ENCODE measurements at places on chromosomes 7 and 10. TPM values are rescaled to one million over a fixed set of nuclear protein-coding genes. Genes with fewer than 3 reads are reported as not detected.
A peak's percentile ranks its signal among the peaks of the same experiment; 100 is the strongest.

CUL2 gene
- 10.2 TPM for polyA plus RNA-seq

ACTR3C gene
- 1.5 TPM for polyA plus RNA-seq

DRGX gene
- polyA plus RNA-seq: not detected

PHF14 gene
- 17.9 TPM for polyA plus RNA-seq

NEURL1 gene
- polyA plus RNA-seq: 0.52 TPM

EEPD1 gene
- polyA plus RNA-seq: 3.1 TPM

STMP1 gene
- polyA plus RNA-seq: 22.7 TPM

DNA sequence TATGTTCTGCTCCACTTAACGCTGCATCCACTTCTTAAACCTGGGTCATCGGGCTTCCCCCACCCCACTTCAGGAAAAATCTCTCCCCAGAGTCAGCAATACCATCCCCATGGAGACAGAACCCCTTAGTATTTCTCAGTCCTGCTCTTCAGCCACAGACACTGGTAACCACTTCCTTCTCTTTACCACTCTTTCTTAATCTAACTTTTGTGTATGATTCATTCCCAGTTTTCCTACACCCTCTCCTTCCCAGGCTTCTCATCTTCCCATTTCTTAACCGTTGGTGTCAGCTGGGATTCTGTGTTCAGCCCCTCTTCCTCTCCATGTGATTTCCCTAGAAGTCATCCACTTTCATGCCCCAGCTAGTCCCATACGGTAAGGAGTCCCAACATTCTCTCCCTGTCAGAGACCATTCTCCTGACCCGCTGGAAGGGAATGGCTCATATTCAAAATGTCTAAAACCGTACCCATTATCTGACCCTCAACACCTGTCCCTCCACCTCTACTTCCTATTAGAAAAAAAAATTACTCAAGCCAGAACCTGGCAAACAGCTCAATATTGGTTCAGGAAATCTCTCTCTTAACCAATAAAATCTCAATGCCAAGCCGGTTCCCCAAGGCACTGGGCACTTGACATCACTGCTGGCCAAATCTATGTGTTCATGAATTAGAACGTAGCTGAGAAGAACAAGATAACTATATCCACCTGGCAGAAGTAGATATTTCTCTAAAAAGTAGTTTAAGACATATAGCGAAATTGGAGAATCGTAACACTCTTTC lies 89.4 kb downstream of the DGKI start:
- DNase-seq: no peak

- no peak for DNase-seq
These were observed 170.0 kb downstream of the PTPN20 start for GRCh38 chr10:47081264-47081663.

DNA sequence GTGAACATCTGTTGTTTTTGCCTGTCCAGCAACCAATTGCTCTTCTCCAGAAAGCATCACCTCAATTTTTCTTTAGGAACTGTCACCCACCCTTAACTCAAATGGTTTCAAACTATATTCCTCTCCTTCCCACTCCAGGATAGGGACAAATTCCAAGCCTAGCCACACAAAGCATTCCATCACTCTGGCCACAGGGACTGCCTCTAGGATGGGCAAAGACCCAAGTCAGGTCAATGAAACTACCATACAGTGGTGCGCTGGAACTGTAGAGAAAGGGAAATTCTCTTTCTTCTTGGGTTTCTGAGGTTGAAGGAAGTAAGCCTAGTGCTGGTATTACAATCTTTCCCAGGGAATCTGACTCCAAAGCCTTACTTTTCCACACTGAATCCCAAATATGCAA lies 3.6 kb downstream of the MICU1 start:
- DNase-seq: no peak

- DNase-seq: no peak
These were observed 13.3 kb upstream of the EPC1 start for GRCh38 chr10:32360241-32360640.

DNA sequence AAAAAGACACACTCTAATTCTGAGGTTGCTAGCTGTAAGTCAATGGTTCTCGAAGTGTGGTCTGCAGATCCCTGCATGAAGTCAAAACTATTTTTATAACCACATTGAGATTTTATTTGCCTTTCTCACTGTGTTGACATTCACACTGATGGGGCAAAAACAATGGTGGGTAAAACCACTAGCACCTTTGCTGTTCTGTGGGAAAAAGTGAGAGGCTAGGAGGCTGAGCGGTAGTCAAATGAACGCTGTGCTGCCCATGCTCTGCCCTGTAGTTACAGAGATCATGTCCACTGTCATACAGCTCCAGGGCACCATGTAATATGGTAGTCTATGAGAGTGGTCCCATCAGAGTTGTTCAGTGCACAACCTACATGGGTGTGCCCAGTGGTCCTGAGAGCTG lies 21.6 kb upstream of the PDCD4 start:
- no peak for DNase-seq

DNA sequence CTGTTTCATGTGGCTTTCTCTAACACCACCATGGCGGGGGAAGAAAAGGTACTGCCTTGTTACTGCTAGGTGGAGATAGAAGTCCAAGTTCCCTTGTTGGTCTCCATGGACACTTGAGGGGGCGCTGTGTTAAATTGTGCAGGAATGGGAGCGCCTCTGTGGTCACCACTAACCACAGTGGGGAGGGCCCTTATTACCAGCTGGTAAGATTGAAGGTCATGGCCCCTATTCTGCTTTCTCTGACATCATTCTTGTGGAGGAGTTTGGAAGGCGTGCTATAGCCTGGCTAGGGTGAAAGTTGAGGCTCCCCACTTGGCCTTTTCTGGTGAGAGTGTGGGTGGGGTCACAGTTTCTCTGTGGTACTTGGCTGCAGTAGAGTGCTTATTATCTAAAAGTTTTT lies 14.9 kb upstream of the MXI1 start:
- DNase-seq: no peak

- DNase-seq: no peak
These were observed 42.9 kb upstream of the TRIM24 start for GRCh38 chr7:138417078-138417700.

DNA sequence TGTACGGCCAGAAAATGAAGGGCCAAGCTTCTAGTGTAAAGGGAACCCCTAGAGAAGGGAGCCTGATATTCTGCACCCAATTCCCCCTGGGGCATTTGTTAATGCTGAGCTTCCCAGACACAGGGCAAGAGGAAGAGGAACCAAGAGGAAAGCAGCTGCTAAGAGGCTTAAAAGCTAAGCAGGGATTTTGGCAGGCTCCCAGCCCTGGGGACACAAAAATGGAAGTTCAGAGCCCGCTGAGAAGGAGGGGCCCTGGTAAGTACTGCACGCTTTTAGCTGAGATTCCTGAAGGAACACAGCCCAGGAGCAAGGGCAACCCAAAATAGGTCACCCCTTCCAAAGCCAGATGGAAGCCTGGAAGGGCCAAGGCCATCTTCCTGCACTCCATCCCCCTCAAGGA lies 387.3 kb upstream of the MGMT start:
- no peak for DNase-seq

DNA sequence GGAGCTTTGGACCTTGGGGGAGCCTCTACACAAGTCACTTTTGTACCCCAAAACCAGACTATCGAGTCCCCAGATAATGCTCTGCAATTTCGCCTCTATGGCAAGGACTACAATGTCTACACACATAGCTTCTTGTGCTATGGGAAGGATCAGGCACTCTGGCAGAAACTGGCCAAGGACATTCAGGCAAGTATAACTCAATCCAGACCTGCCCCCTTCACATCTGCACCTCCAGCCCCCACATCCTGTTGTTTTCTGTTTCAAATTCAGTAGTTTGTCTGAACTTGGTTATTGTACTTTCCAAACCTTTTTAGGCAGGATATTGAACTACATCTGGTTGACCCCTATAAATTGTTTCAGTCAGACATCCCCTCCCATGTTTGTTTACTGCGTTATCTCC lies 62.4 kb upstream of the CC2D2B start:
- no peak for DNase-seq

GRCh38 chr10:94035982-94036765 lies 42.4 kb downstream of the PLCE1 start:
- no peak for DNase-seq

GRCh38 chr7:141590666-141591065 lies 39.5 kb downstream of the AGK start:
- DNase-seq: no peak

DNA sequence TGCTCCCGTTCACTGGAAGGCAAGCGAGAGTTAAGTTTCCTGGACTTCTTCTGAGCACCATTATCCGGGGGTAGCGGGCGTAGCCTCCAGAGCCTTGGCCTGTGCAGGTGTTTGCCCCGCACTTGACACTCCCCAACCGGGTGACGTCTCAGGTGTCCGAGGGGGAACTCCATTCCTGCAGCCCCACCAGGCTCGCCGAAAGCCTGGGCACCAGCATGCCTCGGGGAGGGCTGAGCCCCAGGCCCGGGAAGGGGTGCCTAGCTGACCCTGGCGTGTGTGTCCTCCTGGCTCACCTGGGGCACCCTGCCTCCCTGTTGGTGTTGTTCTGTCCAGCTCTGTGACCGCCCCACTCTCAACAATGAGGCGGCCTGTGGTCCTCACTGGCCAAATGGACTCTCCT lies 109.4 kb upstream of the GPR26 start:
- peak; percentile 30 for DNase-seq

- peak; percentile 61 for DNase-seq
These were observed 365.9 kb downstream of the REEP3 start for GRCh38 chr10:63887023-63887589.

- DNase-seq: no peak
These were observed 96.5 kb upstream of the CREB5 start for GRCh38 chr7:28315565-28316410.

DNA sequence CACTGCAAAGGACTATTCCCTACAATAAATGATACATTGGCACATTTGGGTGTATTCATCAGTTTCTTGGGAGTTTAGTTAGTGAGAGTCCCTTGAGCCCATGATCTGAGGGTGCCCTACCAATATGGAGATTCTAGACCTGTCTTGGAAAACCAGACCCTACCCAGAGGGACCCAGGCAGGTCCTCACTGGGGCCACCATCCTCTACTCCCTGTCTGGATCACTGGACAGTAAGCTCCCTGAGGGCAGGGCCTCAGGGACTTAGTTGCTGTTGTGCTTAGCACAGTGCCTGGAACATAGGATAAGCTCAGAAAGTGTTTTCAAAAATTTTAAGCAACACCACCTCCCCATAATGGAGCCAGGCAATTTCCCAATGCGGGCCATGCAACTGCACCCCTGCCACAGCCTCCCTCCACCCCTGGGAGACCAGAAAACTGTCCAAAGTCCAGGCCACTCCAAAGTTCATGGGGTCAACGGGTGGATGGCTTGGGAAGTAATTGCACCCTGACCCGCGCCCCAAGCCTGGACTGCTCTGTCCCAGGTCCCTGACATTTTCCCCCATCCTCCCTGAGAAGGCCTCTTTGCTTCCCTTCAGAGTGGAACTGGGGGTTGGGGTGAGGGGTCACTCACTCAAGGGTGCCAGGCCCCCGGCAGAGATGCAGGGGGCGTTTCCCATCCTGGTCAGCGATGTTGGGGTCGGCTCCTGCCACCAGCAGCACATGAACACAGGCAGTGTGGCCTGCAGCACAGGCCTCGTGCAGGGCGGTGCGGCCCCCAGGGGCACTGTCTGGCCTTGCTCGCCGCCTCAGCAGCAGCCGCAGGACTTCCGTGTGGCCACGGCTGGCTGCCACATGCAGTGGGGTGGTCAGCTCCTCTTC lies 1.0 kb downstream of the ASB10 start:
- DNase-seq: no peak

DNA sequence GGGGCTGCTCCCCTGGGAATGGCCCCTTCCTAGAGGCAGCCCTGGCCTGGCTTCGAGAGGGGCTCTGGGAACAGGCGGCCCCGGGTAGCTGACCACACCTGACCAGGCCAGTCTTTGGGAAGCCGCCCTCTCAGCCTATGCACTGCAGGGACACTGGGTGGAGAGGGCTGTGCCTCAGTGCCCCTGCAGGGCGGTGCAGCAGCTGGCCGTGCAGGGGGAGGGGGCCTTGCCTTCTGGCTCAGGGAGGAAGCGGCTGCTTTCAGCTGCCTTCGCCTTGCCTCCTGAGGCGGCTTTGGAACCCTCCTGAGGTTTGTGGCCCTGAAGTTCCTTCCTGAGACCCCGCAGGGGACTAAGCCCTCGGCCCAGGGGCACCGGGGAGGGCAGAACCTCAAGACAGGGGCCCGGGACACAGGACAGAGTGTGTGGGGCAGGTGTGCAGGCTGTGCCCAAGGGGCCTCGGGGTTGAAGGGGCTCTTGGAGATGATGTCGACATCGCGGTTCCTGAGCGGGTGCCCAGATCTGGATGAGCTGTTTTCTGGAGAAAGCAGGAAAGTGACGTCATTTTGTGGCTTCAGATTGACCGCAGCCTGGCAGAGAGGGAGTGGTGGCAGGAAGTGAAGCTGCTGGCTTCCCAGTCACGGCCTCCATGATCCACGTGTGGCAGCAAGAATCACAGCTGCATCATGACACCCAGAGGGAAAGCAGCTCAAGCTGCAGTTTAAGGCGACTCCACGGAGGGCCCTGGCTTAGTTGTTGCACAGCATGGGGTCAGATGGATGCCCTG lies 17.7 kb downstream of the ADAM8 start:
- no peak for DNase-seq

- DNase-seq: peak; percentile 55
These were observed 399.5 kb upstream of the ANKRD30A start for GRCh38 chr10:36725581-36726520.

GRCh38 chr10:91464500-91464899 lies 54.4 kb downstream of the HECTD2 start:
- DNase-seq: no peak

DNA sequence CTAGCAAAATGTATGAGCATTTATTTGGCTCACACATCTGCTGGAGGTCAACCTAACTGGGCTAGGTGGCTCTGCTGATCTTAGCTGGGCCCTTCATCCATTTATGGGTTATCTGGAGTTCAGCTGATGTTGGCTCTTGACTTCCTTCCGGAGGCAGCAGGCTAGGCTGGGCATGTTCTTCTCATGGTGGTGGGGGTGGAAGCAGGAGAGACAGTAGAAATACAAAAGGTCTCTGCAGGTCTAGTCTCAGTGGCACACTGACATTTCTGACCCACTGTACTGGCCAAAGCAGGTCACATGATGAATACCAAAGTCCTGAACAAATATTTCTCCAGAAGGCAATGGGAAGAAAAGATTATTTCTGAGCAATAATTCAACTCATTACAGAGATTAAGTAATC lies 334.6 kb downstream of the CRPPA start:
- DNase-seq: no peak

- DNase-seq: no peak
These were observed 2.6 kb downstream of the PRPF18 start for GRCh38 chr10:13589316-13589715.

- no peak for DNase-seq
These were observed 5.3 kb downstream of the STOX1 start for GRCh38 chr10:68832601-68833000.

DNA sequence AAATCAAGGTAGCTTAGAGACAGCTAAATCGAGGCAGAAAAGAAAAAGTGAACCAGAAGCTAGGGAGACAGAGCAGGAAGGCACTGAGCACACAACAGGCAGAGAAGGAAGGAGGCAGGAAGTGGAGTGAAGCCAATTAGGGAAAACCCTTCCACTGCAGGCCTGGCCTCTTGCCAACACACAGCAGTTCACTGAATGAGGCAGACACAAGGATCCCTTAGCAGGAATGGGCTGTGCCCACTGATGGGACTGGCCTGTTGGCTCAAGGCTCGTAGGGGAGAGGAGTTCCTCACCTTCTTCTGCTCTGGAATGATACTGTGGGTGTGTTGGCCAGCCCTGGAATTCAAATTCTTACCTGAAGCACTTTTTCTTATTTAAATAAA lies 220.3 kb upstream of the STK17A start:
- DNase-seq: no peak
